ENCODE measurements at places on chromosomes 4 and X.

GRCh38 chr4:125765941-125766340 lies 451.2 kb downstream of the FAT4 start:
- no peak for DNase-seq

- DNase-seq: no peak
These were observed 104.6 kb upstream of the MXRA5 start for GRCh38 chrX:3450881-3451570.

- no peak for DNase-seq
These were observed 19.6 kb downstream of the TXK start for GRCh38 chr4:48114412-48114811.

GRCh38 chrX:154483325-154483724 lies 3.1 kb downstream of the UBL4A start:
- DNase-seq: no peak

GRCh38 chr4:32340591-32340990 lies 1620.4 kb downstream of the PCDH7 start:
- DNase-seq: no peak

- no peak for DNase-seq
These were observed 121.6 kb upstream of the STK26 start for GRCh38 chrX:131901546-131901945.

- no peak for DNase-seq
These were observed 88.3 kb upstream of the DDX3X start for GRCh38 chrX:41245641-41246040.

GRCh38 chr4:79197275-79198009 lies 128.4 kb downstream of the NAA11 start:
- DNase-seq: no peak

DNA sequence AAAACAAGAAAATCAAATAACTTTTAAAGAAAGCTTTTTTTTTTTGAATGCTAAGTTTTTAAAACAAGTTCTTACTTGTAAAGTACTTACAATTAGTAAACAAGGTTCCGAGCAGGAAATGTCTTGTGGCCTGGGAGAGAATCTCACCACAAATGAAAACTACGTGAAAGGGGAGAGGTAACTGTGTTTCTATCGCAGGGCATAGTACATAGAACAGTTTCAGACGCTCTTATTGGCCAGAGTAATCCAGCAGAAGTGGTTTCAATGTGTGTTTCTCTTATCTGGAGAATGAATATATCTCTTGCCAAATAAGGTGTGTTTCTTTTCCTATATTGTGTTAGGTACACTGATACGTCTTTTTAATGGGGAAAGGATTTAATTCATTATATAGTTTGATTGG lies at the start of gene PLAC8:
Gene PLAC8, minus strand, starts transcription at position 154 of the 400 bp plus-strand sequence. CDS start 6,808 bp downstream, outside the sequence.
- DNase-seq: peak; percentile 24

DNA sequence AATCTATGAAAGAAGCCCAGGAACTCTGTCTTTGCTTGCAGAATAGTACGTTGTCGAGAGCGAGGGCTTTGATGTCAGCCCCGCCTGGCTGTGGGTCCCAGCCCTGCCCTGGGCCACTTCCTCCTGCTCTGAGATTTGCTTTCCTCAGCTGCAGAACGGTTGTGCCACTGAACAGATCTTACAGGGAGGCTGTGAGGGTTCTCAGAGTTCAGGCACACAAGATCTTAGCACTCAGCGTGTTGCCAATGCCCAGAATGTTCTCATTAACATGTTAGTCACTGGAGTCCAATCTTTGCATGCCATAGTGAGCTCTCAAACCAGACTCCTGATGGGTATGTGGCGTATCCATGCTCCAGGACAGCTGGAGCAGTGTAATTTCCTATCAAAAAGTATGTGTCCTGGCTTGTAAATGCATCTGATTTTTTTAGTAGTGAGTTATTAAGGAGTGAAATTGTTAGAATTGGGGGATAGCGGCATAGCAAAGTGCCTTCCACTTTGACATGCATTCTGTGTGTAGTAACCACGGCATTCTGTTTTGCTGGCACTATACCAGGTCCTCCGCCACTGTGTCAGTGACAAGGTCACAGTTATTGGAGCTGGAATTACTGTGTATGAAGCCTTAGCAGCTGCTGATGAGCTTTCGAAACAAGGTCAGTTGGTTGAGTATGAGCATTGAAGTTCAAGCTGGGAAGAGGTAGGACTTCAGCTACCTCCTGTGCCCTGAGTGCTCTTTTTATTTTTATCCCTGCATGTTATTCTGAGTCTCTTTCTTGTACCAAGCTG lies 31.6 kb downstream of the TKTL1 start:
- no peak for DNase-seq

- peak; percentile 89 for DNase-seq
These were observed 24.8 kb upstream of the TMSB4X start for GRCh38 chrX:12949927-12950656.

GRCh38 chr4:112279025-112279881 lies 6.5 kb downstream of the TIFA start:
- DNase-seq: no peak

- peak; percentile 54 for DNase-seq
These were observed 282.1 kb downstream of the BCOR start for GRCh38 chrX:39815631-39816030.
